ENCODE measurements at places on chromosomes 2 and 18.

DNA sequence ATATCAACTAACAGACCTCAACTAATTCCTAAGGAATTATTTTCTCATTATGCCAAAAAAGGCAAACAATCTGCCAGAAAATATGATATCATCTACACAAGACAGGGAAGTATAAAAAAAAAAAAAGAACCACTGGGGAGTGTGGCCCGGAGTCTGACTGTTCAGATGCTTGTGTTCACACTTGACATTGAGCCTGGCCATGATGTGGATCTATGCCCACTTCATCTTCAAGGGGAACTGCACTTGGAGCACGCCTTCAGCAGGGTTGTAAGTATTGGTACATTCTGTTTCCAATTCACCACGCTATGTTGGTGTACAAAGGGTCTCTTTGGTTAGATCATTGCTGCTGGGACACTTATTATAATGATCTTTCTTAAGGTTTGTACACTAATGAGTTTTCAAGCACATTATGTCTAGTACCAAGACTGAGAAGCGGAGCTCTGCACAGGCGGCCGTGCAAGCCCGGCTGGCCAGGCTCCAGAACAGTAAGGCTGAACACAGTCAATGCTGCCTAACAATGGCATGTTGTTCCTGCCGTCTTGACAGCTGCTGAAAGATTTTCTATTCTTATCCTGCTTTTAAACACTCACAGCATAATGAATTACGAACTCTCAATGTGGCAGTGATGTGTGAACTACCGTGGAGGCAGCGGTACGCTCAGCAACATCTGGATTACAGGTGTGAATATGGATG, 788.4 kb upstream of the SOX11 start:
- DNase-seq = no peak

DNA sequence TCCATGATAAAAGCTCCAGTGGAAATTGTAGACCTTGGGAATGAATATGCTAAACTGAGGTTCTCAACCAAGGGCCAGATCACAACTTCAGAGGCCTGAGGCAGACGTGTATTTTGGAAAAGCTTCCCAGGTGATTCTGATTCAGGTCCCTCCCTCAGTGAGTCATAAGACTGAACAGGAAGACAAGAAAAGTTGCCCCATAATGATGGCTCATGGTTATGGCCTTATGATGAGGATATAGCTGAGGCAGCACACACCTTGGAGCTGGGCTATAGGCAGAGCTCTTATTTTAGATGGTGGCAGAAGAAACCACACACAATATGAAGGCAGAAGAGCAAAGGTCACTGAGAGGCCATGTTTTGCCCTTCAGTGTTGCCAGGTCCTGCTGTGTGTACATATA, 9.6 kb downstream of the ANTXR1 start:
- no peak for DNase-seq

GRCh38 chr2:232518844-232519243, 1.3 kb upstream of the PRSS56 start:
- no peak for DNase-seq

- DNase-seq = no peak
Observed at GRCh38 chr2:85704800-85705679, 10.9 kb downstream of the GNLY start.

DNA sequence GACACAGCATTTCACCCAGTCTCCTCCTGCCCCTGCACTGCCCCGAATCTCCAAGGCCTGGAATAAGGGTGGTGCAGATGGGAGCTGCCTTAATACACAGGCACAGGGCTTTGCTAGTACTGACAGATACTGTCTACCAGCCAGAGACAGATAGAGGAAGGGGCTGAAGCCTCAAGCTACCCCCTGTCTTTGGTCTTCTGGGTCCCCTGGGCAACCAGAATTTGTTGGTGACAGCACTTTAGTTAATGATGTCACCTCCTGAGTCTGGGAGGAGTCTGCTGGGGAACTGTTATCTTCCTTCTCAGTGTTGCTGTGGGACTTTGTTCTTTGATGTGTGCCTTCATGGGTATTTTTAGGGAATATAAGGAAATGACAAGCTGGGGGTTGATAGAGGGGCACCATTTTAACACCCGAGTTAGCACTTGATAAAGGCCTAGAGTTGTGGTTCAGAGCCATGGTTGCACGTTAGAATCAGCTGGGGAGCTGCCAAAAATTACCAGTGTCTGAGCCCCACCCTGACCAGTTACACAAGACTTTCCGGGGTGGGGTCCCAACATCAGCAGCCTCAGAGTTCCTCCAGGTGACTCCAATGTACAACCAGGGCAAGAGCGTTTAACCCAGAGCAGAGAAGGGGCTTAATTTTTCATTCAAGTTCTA, 136.8 kb downstream of the SMAD7 start:
- no peak for DNase-seq

DNA sequence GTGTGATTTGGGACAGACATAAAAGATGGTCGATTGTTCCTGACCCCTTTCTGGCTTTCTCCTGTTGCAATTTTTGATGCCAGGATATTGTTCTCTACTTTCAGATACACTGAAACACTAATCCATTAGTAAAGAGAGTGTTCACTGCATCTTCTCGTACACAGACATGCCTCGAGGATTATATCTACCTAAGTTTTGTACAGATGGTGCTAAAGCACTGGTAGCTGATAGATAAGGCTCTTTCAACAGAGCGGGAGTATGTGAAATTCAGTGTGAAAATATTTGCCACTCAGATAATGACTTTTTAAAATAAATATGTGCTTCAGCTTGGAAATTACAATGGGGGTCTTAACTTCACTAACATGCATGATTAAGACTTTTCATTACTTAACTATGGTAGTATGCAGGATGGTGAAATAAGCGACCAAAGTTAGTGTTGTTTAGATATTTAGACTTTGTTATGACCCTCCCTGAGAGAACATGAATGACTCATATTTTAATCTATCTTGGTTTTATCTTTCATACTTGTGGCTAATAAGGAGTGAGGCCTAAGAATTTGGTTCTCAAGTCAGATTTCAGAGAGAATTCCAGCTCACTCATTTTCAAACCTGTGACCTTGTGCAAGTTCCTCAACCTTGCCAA, 474.9 kb downstream of the NRXN1 start:
- DNase-seq = no peak

DNA sequence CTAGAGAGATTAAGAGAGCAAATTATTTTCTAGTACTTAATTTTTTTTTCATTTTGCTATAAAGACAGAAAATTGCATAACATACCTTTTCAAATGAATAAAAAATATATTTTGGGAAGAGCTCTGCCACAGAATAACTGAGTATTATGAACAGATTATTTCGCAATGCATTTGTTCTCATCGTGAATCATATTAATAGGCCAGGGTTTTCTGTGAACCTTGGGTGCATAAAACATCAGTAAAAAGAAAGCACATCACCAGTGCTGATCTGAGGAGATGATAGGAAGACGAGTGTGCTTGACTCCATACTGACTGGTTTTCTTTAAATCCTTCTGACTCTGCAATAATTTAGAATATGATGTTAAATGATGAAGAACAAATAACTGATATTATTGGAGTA, 409.1 kb downstream of the CPS1 start:
- DNase-seq = no peak

- DNase-seq = no peak
Observed at GRCh38 chr2:196067088-196067382, 1.6 kb downstream of the DNAH7 start.

GRCh38 chr2:45008296-45009129, 739 bp downstream of the SIX2 start:
- DNase-seq = no peak
